ENCODE measurements at places on chromosomes 4 and X.

DNA sequence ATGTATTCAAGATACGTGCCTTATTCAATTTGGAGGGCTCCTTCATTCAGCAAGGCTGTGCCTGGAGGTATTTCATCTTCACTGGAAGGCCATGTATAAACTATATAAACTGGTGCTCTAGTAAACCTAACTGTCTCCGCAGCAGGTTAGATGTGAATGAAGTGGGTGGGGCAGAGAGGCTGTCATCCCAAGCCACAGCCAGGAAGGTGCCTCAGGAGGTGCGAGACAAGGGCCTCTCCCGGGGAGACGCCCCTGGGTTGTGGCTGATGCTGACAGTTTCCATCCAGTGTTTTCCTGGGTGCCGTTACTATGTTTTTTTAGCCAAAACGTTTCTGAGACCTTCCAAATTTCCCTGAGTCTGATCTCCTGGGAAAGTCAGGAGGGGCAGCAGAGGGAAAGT lies 221.5 kb upstream of the RPL34 start:
- H3K36me3 ChIP-seq, result no peaks in the 10 kb centered on the region
- no peak for DNase-seq
- no peak overlapping the region for H3K27ac ChIP-seq
- H3K4me1 ChIP-seq, result 0 out of 2 replicates have a peak, but pooled peaks cover 2% of the 10 kb centered on the region
- H3K4me3 ChIP-seq, result no peak overlapping the region

- H3K4me3 ChIP-seq, result no peak overlapping the region
- H3K4me1 ChIP-seq, result no peaks in the 10 kb centered on the region
- H3K36me3 ChIP-seq, result no peaks in the 10 kb centered on the region
- no peak overlapping the region for H3K27ac ChIP-seq
- no peak for DNase-seq
- H3K27me3 ChIP-seq, result no peaks in the 10 kb centered on the region
These were observed 237.8 kb downstream of the NDST4 start for GRCh38 chr4:114875630-114876029.

- H3K27ac ChIP-seq, result no peak overlapping the region
- 0 out of 2 replicates have a peak, but pooled peaks cover 1% of the 10 kb centered on the region for H3K4me1 ChIP-seq
- no peak for DNase-seq
- peaks cover 31% of the 10 kb centered on the region for H3K27me3 ChIP-seq
- H3K36me3 ChIP-seq, result peaks cover 3% of the 10 kb centered on the region
These were observed 25.0 kb downstream of the UTP14A start for GRCh38 chrX:129930941-129931410.

DNA sequence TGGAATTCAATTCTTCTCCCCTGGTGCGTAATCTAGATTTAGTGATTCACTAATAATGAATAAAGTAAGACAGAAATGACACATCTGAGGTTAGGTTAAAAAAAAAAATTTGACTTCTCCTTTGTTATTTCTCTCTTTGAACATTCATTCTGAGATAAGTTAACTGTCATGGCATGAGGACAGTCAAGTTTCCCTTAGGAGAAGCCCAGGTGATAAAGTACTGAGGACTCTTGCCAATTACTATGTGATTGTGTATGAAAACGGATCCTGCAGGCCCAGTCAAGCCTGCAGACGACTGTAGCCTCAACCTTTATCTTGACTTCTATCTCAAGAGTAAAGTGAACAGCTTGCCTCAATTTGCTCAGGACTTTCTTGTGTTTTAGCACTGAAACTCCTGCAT lies 293.2 kb downstream of the PRR32 start:
- no peak overlapping the region for H3K4me3 ChIP-seq
- H3K27ac ChIP-seq, result no peak overlapping the region
- no peaks in the 10 kb centered on the region for H3K36me3 ChIP-seq
- no peaks in the 10 kb centered on the region for H3K4me1 ChIP-seq
- no peaks in the 10 kb centered on the region for H3K27me3 ChIP-seq
- DNase-seq, result no peak

DNA sequence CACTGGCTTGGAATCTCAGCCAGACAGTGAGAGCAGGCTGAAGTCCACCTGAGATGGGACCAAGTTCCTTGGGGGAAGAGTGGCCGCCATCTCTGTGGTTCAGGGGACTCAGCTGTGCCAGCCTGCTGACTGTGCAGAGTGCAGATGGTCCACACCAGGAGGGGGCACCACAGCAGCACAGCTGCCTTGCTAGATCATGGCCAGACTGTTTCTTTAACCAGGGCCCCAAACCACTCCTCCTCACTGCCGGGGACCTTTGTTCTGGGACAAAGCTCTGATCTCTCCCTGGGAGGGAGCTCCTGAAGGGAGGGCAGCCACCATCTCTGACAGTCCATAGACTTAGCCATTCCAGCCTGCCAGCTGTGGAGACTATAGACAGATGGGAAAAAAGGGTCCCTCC lies 2189.6 kb downstream of the PCDH7 start:
- H3K27me3 ChIP-seq, result no peaks in the 10 kb centered on the region
- no peaks in the 10 kb centered on the region for H3K36me3 ChIP-seq
- H3K4me1 ChIP-seq, result no peaks in the 10 kb centered on the region
- no peak overlapping the region for H3K4me3 ChIP-seq
- no peak for DNase-seq
- no peak overlapping the region for H3K27ac ChIP-seq

GRCh38 chr4:8840006-8840793 lies 31.4 kb downstream of the HMX1 start:
- no peak overlapping the region for H3K4me3 ChIP-seq
- peaks cover 2% of the 10 kb centered on the region for H3K4me1 ChIP-seq
- no peak overlapping the region for H3K27ac ChIP-seq
- H3K36me3 ChIP-seq, result no peaks in the 10 kb centered on the region
- no peaks in the 10 kb centered on the region for H3K27me3 ChIP-seq

DNA sequence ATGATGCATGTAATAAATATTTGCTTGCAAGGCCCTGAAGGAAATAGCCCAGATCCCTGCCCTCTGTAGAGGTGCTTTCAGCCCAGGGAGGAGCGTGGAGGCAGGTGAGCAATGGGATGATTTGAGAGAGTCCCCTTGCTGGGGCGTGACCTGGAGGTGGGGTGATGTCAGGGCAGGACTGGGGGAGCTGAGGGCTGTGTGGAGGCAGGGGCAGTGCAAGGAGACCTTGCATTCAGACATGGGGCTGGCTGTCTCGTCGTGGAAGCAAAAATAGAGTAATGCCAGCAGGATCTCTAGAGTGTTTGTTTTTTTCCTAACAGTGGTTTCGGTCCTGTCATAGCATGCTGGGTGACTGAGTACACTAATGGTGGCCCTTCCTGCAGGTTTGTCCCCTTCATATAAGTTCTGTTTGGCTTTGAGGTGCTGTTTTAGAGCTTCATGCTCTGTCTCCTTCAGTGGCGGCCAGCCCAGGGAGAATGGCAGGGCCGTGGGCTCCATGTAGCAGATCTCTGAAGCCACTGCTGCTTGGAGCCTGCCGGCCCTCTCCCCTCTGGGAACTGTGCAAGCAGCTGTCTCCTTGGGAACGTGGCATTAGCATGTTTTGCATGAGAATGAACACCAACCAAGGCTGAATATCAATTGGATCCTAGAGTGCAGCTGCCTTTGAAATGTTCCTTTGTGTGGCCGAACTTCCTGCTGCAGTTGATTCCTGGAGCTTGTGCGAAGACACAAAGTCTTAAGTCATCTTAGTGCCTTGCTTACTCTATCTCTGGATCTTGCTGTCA lies 39.3 kb upstream of the CLDN34 start:
- H3K27me3 ChIP-seq, result no peaks in the 10 kb centered on the region
- H3K36me3 ChIP-seq, result 0 out of 2 replicates have a peak, but pooled peaks cover 3% of the 10 kb centered on the region

DNA sequence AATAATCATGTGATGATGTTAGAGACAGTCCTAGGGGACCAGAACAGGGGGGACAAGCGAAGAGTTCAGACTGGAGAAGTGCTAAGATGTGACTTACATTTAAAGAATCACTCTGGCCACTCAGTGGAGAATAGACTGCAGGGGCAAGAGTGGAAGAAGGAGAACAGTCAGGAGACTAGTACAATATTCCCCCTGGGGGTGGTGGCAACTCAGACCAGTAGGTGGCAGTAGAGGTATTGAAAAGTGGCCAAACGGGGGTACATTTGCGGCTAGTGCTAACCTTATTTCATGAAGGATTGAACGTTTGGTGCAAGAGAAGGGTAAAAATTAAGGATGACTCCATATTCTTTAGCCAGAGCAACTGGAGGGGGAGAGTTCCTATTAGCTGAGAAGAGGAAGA lies 2.7 kb upstream of the BMX start:
- no peak overlapping the region for H3K27ac ChIP-seq
- H3K27me3 ChIP-seq, result no peaks in the 10 kb centered on the region
- DNase-seq, result peak; percentile 16
- H3K4me3 ChIP-seq, result no peak overlapping the region
- no peaks in the 10 kb centered on the region for H3K4me1 ChIP-seq

- H3K4me3 ChIP-seq, result no peak overlapping the region
- H3K36me3 ChIP-seq, result no peaks in the 10 kb centered on the region
- no peak for DNase-seq
- no peaks in the 10 kb centered on the region for H3K4me1 ChIP-seq
- no peak overlapping the region for H3K27ac ChIP-seq
- H3K27me3 ChIP-seq, result no peaks in the 10 kb centered on the region
These were observed 23.1 kb downstream of the AFF2 start for GRCh38 chrX:148523303-148524080.
